ENCODE measurements at places on chromosomes 12 and 14. TPM values are rescaled to one million over a fixed set of nuclear protein-coding genes. Genes with fewer than 3 reads are reported as not detected.
A peak's percentile ranks its signal among the peaks of the same experiment; 100 is the strongest.

- no peak for DNase-seq
Measured at GRCh38 chr12:89949457-89950195, 241.0 kb upstream of the ATP2B1 start.

TAPBPL gene
- 53.1 TPM for total RNA-seq

GRIP1 gene
- 18.9 TPM for total RNA-seq

- no peak for DNase-seq
Measured at GRCh38 chr12:100579844-100580243, 6.4 kb downstream of the GAS2L3 start.

GRCh38 chr14:91299121-91300115, 54.9 kb upstream of the GPR68 start:
- DNase-seq = no peak

DNA sequence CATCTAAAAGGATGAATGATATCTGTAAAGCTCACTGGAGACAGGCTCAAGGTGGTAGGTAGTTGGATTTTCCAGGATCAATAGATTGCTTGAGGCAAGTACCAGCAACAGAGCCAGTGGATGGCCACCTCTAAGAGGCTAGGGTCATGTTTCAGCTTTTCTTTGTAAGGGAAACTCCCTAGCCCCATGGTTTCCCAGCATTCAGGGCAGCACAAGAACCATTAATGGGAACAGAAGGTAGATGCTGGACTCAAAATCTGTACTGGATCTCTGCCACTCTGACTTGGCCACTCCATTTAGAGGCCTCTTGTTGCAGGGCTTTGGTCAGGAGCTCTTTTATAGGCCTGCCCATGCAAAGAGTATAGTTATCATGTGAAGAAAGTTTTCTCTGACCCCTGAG, 76.1 kb upstream of the DYRK2 start:
- no peak for DNase-seq

DNA sequence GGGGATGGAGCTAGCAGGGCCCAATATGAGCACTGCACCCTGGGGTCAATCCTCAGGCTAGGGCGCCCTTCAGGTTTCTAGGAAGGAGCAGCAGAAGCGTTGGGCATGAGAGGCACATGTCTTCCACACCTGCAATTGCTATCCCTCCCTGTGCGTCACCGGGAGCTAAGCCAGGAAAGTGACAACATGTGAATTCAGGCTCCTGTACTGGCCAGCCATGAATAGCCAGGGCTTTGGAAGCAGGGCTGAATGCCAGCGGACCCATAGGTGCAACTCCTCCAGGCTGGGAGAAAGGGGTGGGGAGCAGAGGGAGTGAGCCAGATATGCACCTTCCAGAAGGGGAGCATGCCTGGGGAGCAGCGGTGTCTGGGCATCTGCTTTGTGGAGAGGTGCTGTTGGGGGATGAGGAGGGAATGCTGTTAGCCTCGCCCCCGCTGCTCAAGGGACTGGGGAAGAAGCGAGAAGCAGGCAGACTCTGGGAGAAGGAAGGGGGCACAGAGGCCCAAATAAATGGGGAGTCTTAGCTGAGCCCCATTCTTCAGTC, 6.1 kb downstream of the HOXC5 start:
- no peak for DNase-seq

DNA sequence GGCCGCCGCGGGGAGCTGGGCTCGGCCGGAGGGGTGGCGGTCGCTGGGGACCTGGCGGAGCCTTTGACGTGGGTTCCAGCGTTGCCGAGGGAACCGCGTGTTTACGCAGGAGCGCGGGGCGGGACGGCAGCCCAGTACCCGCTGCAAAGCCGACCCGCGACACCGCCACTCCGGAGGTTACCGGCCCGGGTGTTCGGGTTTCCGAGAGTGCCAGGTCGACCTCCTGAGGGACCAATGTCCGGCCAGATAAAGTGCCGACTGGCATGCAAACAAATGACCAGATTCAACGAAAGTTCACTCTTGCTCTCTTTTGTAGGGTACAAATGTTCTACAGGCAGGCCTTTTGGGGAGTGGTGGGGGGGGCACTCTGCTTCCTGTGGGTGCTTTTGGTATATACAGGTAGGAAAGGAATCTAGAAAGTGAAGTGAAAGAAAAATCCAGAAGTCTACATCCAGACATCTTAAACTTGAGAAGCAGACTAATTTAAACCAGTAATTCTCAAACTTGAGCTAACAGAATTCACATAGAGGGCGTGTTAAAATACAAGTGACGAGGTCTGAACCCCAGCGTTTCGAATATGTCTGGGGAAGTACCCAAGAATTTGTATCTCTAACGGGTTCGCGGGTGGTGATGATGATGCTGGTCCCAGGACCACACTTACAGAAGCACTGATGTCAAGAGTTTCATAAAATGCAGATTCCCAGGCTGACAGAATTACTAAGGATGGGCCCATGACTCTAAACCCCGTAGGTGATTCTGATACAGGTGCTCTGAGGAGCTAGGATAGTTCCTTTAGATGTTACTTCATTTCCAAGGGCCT, at the start of gene GPR135:
TSS of gene GPR135 (minus strand) at position 65 of the 820 bp plus-strand sequence. CDS start 154 bp downstream, outside the sequence.
- DNase-seq = peak; percentile 30

DNA sequence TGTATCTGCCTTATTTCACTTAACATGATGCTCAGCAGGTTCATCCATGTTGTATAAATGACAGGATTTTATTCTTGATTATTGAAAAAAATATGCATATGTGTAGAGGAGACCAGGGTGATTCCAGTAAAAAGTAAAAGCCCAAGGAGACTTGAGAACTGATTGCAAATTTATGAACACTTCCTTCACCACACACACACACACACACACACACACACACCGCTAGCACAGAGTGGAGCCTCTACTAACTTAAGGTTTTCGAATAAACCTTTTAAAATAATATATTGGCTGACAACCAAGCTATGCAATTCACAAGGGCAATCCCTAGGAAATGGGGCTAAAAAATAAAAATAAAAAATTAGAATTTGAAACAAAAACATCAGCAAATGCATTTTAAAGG, 8.3 kb upstream of the KLRK1 start:
- DNase-seq = no peak

- peak; percentile 36 for DNase-seq
Measured at GRCh38 chr12:59396519-59396918, 199.3 kb upstream of the SLC16A7 start.

DNA sequence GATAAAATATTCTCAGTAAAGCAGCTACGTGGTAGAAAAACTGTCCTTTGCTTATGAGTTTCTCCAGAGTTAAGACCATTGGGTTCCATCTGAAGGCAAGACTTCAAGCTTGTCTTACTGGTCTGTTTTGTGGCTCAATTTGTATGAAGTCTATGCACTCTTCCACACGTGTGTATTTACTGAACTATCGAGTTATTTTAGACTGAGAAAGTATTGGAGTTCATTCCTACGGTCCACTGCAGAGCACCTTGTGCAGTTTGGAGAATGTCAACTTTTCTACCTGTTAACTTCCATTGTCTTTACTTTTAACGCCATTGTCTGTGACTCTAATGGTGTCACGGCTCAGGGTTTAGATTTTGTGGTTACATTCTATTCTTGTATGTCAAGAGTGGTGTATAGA, 3.7 kb downstream of the HIF1A start:
- no peak for DNase-seq

- no peak for DNase-seq
Measured at GRCh38 chr12:129296671-129297070, 443.4 kb downstream of the GLT1D1 start.

DNA sequence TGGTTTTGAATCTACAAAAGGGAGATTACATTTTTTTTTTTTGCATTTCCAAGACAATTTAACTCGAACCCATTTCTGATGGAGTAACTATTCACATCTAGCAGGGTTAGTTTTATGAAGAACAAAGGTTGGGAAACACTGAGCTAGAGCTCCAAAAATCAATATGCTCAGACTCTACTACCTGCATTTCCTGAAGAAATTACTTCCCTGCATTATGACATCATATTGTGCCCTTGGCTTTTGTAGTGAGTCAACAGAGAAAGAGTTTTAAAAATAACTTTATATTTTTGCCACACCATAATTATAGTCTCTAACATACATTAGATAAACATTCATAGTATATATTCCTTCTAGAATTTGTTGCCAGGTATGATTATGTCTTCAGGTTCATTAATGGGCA, 14.8 kb downstream of the GRIP1 start:
- DNase-seq = no peak

DNA sequence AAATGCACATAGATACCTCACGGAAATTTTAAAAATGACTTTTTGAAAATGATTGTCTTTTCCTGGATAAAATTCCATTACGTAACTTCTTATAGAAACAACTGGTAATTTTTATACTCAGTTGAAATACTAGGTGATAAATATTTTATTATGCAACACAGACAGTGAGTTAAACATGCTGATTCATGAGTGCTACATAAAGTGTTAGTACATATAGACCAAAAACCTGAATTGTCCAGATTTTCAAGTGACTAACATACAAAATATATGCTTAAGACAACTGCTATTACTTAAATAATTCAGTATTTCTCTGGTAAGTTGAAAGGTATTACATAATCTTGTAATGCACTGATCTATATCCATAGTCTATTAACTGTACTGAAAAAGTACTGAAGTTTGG, 11.9 kb downstream of the PTPRO start:
- no peak for DNase-seq

KRT71 gene
- total RNA-seq = not detected

OR6C2 gene
- not detected for total RNA-seq

DNA sequence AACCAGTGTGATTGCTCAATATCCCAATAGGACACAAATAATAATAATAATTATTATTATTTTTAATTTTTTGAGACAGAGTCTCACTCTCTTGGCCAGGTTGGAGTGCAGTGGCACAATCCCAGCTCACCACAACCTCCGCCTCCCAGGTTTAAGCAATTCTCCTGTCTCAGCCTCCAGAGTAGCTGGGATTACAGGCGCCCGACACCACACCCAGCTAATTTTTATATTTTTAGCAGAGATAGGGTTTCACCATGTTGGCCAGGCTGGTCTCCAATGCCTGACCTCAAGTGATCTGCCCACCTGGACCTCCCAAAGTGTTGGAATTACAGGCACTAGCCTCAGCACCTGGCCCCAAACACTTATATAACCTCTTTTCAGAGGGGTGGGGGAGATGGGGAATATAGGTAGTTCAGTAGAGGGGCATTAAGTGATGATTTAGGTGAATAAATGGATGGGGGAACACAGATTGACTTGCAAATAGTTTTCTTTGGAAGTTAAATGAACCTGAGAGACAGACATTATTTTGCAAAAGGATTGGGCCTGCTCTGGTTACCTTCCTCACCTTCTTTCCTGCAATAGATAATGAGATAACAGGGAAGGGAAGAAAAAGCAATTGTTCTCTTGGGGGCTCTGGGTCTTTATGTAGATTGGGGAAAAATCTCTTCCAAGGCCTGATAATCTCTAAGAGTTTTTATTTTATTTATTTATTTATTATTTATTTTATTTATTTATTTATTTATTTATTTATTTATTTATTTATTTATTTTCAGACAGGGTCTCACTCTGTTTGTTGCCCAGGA, 57.7 kb downstream of the RESF1 start:
- no peak for DNase-seq

GRCh38 chr14:23062002-23062401, 4.7 kb upstream of the CDH24 start:
- peak; percentile 88 for DNase-seq

- no peak for DNase-seq
Measured at GRCh38 chr12:92290350-92290695, 144.7 kb upstream of the BTG1 start.

DNA sequence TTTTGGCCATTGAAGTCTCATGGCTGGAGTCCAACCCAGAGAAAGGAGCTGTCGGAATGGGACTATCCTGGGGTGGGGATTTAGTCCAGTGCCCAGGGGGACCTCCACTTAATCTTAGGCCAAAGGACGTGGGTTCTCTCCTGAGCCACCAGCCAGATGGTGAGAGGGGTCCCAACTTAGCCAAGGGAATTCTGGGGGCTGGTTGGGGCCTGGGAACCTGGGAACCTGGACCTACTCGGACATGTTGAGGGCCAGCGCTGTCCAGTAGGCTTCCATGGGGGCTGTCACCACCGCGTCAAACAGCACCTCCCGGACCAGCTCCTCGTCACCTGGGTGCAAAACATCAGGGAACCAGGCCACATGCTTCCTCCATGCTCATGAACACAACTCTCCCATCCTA, 33.4 kb downstream of the LRTM2 start:
- DNase-seq = no peak

PTHLH gene
- 103 TPM for total RNA-seq

DNA sequence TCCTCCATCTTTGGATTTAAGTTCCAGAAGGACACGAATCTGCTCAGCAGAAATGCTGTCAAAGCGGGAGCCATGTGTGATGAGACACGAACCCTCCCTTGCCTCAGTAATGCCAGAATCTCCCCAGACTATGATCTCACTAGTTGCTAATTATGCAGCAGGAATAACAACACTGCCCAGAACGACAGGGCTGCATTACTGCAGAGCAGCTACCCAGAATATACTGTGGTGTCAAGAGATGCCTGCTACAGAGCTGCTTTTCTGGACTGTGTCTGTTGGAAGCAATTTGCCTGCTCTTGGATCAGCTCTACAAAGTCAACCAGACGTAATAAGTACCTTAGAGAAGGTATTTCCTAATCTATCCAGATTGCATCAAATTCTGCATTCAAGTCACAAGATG, 5.5 kb downstream of the CSRNP2 start:
- no peak for DNase-seq

GRCh38 chr12:124578445-124578844, 11.0 kb upstream of the NCOR2 start:
- no peak for DNase-seq

C14orf180 gene
- total RNA-seq = 0.26 TPM

CYP27B1 gene
- total RNA-seq = 1.6 TPM

DNA sequence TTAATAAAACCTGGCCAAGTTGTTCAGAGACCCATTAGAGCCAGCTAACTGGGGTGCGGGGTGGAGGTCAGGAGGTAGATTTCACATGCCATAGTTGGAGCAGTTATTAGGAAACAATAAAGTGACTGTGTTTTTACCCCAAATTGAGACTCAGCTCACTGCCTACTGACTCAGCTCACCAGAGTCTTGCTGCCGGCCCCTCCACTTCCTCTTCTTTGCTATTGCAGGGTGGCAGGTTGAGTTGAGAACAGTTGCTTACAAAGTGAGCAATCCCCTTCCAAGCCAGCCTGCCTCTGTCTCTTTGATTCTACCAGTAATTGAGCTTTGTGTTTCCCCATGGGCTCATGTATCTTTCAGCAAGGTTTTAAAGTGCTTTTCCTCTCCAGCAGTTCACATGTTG, 12.9 kb downstream of the ST8SIA1 start:
- DNase-seq = no peak
